ENCODE measurements at places on chromosomes 1 and 21. TPM values are rescaled to one million over a fixed set of nuclear protein-coding genes. Genes with fewer than 3 reads are reported as not detected.

Gene FCER1G
- 2.9 TPM for total RNA-seq

Gene FCRL1
- not detected for total RNA-seq

Gene CYP2J2
- total RNA-seq, result 1.5 TPM

Gene WNT2B
- 0.27 TPM for total RNA-seq

Gene UMODL1
- total RNA-seq, result not detected

Gene C4BPA
- total RNA-seq, result not detected

Gene MYBPH
- total RNA-seq, result not detected

Gene MYBPHL
- not detected for total RNA-seq
